ENCODE measurements at places on chromosomes 7 and 10.

DNA sequence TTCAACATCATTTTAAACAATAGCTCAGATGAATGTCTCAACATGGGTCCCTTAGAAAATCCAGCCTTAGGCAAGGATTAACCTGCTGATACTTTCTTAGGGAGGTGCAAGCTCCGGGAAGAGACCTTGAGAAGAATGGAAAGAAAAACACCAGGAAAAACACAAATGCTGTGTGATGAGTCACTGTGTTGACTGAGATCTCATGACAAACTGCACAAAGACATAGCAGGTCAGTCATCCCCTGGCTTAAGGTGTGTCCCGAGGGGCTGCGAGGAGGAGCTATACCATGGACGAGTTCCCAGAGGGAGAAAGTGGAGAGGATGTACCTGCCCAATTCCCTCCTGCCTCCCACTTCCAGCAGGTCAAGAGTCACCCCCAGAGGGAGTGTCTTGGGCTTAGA, 98.0 kb downstream of the TEX36 start:
- DNase-seq: no peak

GRCh38 chr10:58372607-58373441, 12.4 kb upstream of the TFAM start:
- DNase-seq: no peak

DNA sequence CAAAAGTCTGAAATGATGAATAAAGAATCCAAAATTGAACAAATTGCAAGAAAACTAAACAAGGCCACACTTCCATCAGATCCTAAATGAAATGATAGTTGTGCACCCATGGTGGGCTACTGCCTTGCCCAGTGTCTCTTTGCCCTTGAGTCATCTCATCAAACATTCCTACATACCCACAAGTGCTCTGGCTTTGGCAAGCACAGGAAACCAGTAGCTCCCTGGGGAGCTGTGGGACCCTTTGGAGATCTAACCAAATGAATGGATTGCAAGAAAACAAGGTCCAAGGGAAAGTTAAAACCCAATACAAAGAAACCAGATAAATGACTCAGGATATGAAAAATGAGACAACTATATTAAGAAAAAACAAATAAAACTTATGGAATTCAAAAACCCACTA, 129.8 kb upstream of the TMEM229A start:
- DNase-seq: no peak

DNA sequence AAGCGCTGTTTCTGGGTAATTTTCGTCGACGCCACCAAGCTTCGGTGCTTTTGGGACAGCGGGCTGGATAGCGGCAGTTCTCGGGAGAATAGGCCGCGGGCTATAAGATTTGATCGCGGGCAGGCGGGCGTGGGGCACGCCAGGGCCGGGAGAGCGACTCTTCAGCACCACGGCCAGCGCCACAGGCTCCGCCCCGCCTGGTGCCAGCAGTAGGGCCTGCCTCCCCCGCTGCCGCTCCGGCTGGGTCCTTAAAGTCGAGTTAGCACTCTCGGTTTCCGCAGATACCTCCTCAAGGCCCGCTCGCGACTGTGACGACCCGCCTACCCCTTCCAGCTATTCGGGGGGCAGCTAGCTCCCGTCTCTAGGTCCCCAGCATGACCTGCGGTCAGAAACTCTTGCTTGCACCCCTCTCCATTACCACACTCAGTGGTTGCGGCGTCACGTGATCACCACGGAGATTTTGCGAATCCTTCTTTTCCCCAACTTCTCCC, 9.4 kb downstream of the NXPH1 start:
- peak; percentile 42 for DNase-seq

- no peak for DNase-seq
Measured at GRCh38 chr10:44382981-44383748, 1.7 kb downstream of the CXCL12 start.

DNA sequence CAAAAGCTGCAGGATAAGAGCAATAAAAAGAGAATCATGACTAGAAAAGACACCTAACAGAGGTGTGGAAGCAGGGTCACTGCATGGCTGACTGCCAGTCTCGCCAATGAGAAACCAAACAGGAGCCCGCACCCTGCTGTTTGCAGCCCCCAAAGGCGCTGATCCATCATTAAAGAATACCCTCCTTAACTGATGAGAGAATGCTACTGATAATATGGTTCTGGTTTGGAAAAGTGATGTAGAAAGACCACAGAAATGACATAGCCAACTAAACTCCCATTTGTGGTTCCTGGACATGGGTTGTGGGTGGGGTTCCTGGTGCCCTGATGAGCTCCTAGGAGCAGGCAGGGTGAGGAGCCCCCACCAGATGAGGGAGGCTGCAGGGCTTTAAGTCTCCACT, 207.4 kb downstream of the TNS3 start:
- no peak for DNase-seq

DNA sequence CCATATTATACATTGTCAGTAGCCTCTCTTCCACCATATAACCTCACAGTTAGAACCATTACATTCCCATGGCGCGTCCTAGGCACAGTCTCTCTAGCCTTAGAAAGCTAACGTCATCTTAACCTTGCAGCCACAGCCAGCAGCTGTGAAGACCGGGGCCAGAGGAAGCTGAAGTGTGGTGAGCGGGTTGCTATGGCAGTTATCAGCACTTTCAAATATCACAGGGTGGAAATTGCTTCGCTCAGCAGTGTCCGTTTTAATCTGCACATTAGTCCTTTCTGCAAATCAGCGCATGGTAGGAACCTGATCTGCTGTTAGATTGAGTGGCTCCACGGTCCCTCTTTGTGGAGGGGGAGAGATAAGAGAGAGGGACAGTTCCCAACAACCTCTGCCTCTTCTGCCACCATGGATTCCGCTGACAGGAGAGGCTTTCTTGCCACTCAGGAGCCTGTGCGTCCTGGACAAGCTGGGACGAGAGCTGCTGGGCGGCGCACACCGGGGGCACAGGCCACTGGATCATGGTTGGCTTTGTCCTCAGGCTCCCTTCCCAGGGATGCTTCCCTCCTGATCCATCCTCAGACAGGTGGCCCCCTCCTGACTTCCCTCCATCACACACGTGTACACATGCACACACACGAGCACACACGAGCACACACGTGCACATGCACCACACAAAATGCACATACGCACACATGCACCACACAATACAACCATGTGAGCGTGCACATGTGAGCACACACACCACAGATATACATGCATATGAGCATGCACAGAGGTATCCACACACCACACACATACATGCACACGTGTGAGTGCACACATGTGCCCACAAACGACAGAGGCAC, 93.8 kb downstream of the WDR37 start:
- no peak for DNase-seq

GRCh38 chr7:114212721-114213429, 201.7 kb upstream of the FOXP2 start:
- no peak for DNase-seq

DNA sequence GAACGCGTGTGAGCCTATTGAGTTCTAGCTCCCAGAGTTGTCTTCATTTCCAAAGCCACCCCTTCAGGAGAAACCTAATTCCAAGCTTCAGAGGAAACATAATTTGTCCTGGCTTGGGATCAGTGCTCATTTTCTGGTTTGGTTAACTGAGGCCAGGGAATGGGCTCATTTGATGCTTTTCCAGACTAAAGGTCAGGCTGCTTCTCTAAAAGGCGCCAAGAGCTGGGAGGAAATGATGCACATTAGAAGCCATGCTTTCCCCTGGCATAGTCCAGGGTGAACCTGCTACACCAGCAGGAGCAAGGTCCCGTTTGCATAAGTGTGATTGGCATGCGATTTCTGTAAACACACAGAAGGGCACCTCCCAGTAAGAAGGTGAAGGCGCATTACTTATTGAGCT, 435.0 kb downstream of the GALNT17 start:
- DNase-seq: no peak

DNA sequence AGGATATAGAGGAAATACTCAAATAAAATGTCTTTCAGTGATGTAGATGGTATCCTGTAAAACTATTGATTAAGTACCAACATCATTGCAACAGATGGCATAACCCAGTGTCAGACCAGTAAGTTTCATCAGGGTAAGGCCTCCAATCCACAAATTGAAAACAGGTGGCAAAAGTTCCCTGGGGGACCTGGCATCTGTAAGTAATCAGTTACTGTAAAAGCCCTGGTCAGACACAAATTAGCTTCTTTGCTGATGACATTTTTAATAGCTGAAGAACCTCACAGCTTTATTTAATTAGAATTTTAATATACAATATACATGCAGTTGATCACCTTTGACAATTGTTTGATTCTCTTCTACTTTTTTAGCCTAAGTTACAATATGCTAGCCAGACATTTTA, 152.5 kb downstream of the PLXDC2 start:
- DNase-seq: no peak

DNA sequence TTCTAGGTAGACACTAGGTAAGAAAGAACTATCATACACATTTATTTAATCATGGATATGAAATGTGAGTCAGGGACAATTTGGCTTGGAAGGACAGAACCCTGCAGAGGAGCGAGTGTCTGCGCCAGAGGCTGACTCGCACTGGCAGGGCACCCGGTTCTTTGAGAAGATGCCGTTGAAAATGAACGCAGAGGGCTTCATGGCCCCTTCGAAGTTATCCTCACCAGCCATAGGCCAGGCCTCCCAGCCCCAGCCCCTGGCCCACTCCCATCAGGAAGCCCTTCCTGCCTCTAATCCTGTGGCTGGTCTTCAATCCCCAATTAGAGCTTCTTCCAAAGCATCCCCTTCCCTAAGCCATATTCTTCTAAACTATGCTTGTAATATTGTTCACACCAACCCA, 239.8 kb downstream of the TCERG1L start:
- no peak for DNase-seq

DNA sequence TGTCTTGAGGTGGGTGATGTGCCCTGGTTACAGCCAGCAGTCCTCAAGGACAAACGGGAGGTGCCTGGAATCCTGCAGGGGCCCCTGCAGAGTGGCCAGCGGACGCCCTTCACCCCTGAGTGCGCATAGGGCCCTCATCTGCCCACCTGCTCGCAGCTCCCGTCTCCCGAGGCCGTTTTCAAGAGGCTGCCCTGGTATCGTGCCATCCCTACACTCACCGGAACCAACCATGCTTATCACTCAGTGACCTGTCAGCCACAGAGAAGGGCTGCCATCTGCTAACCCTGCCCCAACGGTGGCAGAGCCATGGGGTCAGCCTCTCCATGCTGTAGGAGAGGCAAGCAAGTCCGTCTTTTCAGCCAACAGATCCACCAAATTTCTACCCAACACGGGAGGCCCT, 122.0 kb downstream of the FAM53B start:
- no peak for DNase-seq

DNA sequence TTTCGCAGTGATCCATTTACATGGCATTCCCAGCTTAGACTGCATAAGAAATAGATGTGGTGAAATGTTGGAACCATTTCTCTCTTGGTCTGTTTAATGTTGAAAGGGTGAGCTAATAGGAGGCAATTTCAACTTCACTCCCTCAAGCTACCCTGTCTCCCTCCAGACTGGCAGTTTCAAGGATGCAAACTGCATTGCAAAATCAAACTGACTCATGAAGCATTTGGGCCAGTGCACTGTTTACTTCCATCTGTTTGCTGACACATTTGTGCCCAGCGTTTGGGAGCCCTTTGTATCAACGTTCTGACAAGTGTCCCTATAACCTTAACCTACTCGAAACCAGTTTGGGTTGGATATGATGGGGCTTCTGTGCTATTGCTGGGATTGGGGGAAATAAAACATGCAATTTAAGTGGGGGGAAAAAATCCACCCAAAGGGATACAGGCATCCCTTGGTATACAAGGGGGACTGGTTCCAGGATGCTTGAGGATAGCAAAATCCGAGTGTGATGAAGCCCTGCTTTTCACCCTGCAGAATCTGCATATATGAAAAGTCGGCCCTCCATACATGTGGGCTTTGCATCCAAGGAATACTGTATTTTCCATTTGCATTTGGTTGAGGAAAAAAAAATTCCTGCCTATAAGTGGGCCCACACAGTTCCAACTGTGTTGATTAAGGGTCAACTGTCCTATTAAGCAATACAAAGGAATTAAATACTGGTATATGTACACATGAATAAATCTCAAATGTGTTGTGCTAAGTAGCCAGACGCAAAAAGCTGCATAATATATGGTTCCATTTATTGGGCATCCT, 15.6 kb downstream of the RHEB start:
- no peak for DNase-seq

- DNase-seq: no peak
Measured at GRCh38 chr10:75377869-75378268, 23.7 kb downstream of the ZNF503 start.

DNA sequence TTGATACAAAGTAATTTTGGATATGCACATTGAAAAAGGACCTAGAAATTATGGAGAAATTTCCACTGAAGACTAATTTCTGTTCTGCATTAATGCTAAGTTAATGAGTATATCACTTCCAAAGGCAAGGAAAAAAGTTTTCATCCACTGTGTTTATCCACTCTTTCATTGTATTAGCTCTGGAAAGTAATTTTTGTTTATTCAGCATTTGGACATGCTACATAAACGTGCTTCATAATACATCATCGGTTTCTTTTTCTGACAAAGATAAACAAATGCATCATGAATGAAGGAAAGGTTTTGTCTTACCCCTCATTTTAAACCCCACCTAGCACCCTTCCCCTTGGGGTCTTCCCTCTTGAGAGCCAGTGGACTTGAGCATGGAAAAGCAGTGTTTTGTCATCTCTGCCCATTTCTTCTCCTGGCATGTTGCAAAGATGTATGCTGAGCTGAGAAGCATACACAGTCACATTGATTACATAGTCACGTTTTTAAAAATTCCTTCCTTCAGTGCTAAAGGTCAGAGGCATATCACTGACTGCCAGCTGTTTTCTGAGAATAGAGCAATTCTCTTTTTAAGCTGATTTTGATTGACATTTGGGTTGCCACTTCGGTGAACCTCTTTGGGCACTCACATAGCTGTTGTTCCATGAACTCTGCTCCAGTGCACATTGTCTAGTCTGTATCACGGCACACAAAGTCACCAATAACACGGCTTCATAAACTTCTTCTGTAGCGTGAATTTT, 65.9 kb upstream of the C7orf33 start:
- no peak for DNase-seq

DNA sequence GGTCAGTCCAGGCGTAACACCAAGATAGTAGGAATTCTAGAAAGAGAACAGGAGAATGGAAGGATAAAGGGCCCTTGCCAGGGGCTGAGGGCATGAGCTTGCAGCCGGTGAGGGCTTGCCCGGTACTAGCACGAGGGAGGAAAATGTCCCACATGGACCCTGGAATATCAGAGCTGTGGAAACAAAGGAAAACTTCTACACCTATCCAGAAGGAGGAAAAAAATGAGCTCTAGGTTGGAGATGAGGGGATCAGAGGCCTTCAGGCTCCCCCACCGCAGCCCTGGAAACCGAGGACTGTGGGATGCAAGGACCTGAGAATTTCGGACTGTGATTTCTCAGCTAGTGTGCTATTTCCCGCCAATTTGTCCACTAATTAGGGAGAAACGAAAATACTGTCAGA, 22.1 kb downstream of the RAMP3 start:
- DNase-seq: no peak

Data from NCI-H748 treated with DMSO at 0.1 percent for 48 hours (cell line).